Stimulated activated CD4-positive, alpha-beta T cell treated with anti-CD3 and anti-CD28 coated beads, Interleukin-4, amount 100 ng/mL, for 24 hours (primary cell): ENCODE measurements at places on chromosomes 3 and 15.

- no peak for DNase-seq
These were observed 16.2 kb upstream of the ZFYVE19 start for GRCh38 chr15:40790718-40791117.

DNA sequence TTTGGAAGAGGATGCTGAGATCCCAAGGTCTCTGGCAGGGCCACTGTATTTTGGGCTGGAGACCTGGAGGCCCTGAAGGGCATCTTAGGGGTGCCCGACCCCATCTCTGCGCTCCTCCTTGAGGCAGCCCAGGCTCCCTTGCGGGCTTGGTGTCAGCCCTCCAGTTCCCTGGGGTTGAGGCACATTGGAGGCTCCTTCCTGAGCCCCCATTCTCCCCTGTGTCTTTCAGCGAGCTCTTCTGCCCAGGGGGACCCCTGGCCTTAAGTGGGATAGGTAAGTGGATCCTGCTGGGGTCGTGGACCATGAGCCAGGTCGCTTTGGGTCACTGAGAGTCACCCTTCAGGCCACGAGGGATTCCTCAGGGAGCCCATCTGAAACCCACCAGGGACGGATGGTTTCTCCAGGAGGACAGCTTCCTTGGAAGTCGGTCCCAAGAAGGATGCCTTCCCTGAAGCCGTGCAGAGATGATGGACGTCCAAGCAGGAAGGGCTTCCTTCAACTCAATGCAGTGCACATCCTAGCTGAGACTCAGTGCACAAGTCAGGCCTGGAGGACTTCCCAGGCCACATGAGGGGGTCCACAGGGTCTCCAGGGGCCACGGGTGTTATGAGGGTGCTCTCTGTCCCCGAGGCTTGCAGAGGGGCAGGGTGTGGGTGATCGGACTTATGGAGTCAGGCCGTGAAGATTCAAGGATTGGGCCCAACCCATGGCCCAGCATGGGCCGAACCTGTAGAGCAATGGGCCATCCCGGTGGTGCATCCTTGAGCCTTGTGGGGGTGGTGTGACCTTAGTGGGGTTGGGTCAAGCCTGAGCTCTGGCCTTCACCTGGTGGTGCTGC lies 224.3 kb downstream of the SNRPN start:
- DNase-seq = peak; percentile 2

DNA sequence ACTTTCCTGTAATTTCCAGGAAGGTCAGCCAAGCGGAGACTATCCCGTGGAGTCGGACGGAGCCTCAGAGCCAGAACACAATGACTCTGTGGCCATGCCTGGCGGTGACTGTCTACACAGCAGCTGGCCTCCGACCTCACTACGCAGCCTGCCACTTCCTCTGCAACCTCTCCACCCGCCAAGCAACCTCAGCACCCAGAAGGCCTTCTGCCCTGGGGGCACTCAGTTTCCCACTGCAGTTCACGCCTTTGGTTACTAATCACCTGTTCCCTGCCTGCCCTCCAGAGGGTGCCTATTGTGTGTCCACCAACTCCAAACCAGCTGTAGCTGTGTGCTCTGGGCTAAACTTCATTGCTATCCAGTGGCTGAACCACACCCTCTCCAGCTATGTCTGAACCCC lies 44.0 kb downstream of the TM2D3 start:
- no peak for DNase-seq

DNA sequence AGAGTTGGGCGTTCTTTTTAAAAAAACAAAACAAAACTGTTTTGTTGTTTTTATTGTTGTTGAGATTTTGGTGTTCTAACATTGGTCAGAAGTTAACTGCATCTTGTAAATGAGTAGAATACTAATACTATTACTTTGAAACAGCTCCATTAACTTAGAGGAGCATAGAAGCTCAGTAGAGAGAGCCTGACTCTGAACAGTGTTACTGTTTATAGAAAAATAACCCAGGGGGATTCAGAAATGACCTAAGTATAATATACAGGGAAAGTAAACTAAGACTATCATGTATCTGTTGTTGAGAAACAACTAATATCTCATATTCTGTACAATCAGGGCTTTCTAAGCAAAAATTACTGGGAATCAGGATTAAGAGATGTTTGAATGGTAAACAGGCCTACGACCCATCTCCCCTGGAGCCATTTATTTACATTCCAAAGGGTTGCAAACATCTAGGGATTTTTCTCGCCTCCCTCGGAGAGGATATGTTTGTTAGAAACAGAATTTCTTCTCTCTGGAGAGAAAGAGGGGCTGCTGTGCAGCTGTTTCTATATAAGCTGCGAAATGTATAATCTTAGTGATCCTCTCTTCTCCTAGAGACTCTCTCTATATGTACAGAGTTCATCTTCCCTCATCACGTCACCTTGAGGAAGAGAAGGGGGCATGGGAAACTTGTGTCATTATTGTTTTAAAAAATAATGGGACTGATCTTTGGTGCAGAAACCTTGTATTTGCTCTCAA lies 827.5 kb upstream of the DPPA4 start:
- no peak for DNase-seq

- no peak for DNase-seq
These were observed 46.3 kb upstream of the EIF3J start for GRCh38 chr15:44490622-44491021.

DNA sequence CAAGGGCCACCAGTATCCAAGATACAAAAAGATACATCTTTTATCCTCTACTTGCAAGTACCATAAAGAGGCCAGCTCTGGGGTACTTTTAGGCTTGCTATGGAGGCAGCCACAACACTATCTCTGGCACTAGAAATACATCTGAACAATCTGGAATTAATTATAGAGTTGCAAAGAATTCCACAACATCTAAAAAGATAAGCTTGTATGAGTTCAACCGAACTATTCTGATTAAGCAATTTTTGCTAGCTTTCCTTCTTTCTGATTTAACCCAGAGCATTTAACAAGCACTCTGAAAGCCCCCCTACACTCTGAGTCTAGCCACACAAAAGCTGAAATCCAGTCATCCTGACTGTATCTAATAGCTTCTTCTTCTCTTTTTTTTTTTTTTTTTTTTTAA lies 95.4 kb downstream of the FRMD5 start:
- no peak for DNase-seq

- DNase-seq = no peak
These were observed 134.7 kb downstream of the P3H2 start for GRCh38 chr3:189985948-189986347.

DNA sequence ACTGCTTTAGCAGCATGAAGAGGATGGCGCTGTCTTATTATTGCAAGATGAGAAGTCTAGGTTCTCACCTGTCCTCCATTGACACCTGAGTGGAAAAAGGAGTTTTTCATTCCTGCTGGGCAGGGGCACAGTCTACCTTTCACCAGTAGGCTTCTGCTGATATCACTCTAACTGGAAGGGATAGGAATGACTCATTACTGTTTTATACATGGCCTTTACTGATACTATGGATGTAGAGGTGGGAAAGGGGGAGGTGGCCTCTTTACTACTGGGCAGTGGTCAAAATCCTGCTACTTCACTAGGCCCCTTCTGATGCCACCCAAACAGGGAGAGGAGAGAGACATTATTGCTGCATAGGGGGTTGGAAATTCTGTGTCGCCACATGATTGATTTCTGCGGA lies 97.8 kb downstream of the BBX start:
- DNase-seq = no peak

- no peak for DNase-seq
These were observed 6.7 kb upstream of the TMPRSS7 start for GRCh38 chr3:112027826-112028225.

GRCh38 chr3:41710646-41711388 lies 251.1 kb downstream of the ULK4 start:
- no peak for DNase-seq

DNA sequence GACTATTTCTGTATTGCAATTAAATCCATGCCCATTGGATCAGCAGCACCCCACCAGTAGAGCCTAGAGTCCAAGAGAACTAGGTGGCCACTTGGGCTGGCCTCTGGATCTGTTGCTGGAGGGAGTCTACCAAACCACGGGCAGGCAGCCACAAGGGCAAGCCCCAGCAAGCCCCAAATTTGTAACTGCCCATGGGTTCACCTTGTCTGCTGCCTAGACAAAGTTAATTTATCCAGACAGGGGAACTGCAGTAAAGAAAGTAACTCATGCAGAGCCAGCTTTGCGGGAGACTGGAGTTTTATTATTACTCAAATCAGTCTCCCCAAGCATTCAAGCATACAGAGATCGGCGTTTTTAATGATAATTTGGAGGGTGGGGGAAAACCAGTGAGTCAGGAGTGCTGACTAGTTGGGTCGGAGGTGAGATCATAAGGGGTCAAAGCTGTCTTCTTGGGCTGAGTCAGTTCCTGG lies 74.0 kb upstream of the TERB2 start:
- DNase-seq = peak; percentile 70
